IMR-90 (cell line): ENCODE measurements at places on chromosomes 11 and 22. TPM values are rescaled to one million over a fixed set of nuclear protein-coding genes. Genes with fewer than 3 reads are reported as not detected.

DNA sequence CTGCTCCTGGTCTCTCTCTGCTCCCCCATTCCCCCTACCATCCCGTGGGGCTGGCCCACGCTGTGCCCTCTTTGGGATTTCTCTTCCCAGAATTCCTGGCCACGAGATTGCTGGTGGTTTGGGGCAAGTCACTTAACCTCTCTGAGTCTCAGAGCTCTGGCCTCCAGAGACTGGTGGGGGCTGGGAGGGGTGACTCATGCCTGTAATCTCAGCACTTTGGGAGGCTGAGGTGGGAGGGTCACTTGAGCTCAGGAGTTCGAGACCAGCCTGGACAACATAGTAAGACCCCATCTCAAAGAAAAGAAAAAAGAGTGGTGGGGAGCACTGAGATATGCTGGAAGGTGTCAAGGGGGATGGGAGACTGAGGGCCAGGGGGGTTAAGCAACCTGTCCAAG is 18.3 kb downstream of the OTUB1 start:
- no peak for DNase-seq
- no peak overlapping the region for H3K4me3 ChIP-seq
- no peaks in the 10 kb centered on the region for H3K27me3 ChIP-seq
- no peaks in the 10 kb centered on the region for H3K36me3 ChIP-seq

PDE3B gene
- 1.1 and 1.3 TPM in 2 replicates for total RNA-seq

GRCh38 chr11:116787786-116788486 is at the start of gene ZPR1:
Gene ZPR1, minus strand, starts transcription at chr11:116788023. Its CDS starts 33 bp downstream, at chr11:116787990.
- H3K4me1 ChIP-seq: peaks cover 8% of the 10 kb centered on the region
- H3K27me3 ChIP-seq: no peaks in the 10 kb centered on the region
- peak within 1 kb of the TSS; percentile 81 for H3K27ac ChIP-seq
- peak within 1 kb of the TSS; percentile 67 for H3K4me3 ChIP-seq
- peaks cover 28% of the 10 kb centered on the region for H3K36me3 ChIP-seq
- peak; percentile 56 for DNase-seq

GSTP1 gene
- total RNA-seq: 947 and 1,000 TPM in 2 replicates

DNA sequence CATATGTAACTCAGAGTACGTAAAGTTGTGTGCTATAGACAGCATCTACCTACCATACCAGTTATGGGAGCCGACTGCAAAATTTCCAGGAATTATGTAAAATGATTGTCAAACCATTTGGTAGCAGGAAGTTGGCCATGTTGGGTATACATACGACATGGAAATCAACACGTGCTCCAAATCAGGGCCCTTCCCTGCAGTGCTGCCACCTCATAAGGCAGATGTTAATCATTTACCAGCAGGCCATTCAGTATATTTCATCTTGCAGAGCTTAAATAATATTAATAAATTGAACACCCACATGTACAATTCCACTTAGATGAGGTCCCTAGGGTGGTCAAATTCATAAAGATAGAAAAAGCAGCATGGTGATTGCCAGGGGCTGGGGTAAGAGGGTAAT is 9.8 kb downstream of the MS4A18 start:
- H3K4me3 ChIP-seq: no peak overlapping the region
- H3K4me1 ChIP-seq: no peaks in the 10 kb centered on the region
- DNase-seq: no peak
- H3K27ac ChIP-seq: no peak overlapping the region
- H3K27me3 ChIP-seq: no peaks in the 10 kb centered on the region; the same call in none of the 2 replicates

CDC45 gene
- total RNA-seq: 37.5 and 44.6 TPM in 2 replicates

PRG3 gene
- total RNA-seq: not detected in 2 replicates

GRCh38 chr11:63840356-63841060 is 1.6 kb downstream of the MARK2 start:
- DNase-seq: no peak
- H3K36me3 ChIP-seq: peaks cover 3% of the 10 kb centered on the region; the same call in 1 of the 2 replicates
- no peaks in the 10 kb centered on the region for H3K27me3 ChIP-seq
- peak overlapping the region; percentile 81 for H3K4me3 ChIP-seq

MS4A2 gene
- not detected in 2 replicates for total RNA-seq

DNA sequence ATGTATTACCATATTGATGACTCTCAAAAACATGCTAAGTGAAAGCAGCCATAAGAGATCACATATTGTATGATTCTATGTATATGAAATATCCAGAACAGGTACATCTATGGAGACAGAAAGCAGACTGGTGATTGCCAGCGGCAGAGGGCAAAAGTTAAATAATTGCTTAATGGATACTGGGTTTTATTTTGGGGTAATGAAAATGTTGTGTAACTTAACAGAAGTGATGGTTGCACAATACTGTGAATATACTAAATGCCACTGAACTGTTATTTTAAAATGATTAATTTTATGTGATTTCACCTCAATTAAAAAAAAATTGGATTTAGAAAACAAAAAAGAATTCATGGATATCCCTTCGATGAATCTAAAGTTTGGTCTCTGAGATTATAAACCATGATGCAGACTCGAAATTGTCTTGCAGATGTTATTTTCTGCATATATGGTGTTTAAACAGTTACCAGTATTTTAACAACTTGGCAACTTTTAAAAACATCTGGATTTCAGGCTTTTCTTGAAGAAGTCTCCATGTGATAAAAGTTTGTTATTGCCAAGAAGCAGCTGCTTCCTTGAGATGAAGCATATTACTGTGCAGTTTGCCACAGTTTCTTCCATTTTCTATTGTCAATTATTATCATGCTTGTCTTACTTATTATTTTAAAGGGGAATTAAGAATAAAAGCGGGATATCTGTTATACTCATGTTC is 38.1 kb downstream of the LARGE2 start:
- H3K4me1 ChIP-seq: no peaks in the 10 kb centered on the region
- peaks cover 18% of the 10 kb centered on the region for H3K36me3 ChIP-seq
- no peak overlapping the region for H3K4me3 ChIP-seq
- H3K27me3 ChIP-seq: no peaks in the 10 kb centered on the region

DNA sequence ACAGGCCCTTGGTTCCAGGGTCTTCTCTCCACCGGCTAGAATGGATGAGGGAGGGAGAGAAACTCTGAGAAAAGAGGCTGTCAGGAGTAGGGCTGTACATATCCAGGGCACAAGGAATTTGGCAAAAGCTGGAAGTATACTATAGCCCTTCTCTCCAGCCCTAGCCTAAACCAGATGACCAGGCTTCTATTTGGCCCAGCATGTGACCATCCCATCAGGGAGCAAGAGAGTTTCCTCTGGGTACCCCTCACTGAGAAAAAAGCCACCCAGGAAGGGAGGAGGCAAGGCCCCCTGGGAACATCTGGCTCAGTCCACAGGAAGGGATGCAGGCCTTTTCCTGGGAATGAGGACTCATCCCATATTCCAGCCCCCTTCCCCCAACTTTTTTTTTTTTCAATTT is 8.3 kb downstream of the CD44 start:
- H3K4me1 ChIP-seq: peaks cover 46% of the 10 kb centered on the region
- H3K27me3 ChIP-seq: no peaks in the 10 kb centered on the region
- H3K4me3 ChIP-seq: no peak overlapping the region
- no peak for DNase-seq

NCAM1 gene
- 0.18 TPM in 1 of 2 replicates, not detected in the other for total RNA-seq

- no peaks in the 10 kb centered on the region for H3K36me3 ChIP-seq
- no peak for DNase-seq
- no peaks in the 10 kb centered on the region; the same call in 1 of the 2 replicates for H3K4me1 ChIP-seq
- H3K27me3 ChIP-seq: no peaks in the 10 kb centered on the region
- no peak overlapping the region for H3K4me3 ChIP-seq
These were observed 51.7 kb downstream of the RAB30 start for GRCh38 chr11:83019888-83020579.

DNA sequence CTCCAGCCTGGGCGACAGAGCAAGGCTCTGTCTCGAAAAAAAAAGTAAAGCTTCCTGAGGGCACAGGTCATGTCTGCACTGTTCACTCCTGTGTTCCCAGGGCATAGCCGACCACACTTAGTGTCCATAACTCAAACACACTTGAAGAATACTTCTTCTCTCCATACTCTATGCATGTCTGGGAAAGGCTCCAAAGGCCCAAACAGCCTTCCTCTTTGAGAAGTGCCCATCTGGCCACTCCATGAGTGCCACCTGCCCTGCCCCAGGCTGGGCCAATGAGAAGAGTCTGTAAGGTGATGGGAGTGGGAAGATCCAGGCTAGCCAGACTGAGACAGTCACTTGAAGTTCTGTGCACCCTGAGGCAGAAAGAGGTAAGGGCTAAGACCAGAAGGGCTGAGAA is 24.7 kb downstream of the DGCR2 start:
- H3K4me3 ChIP-seq: no peak overlapping the region
- H3K27ac ChIP-seq: no peak overlapping the region
- H3K36me3 ChIP-seq: no peaks in the 10 kb centered on the region
- H3K4me1 ChIP-seq: peaks cover 5% of the 10 kb centered on the region; the same call in 1 of the 2 replicates

OR51B4 gene
- not detected in 2 replicates for total RNA-seq

GRCh38 chr22:44483878-44484277 is 14.2 kb downstream of the RTL6 start:
- peaks cover 11% of the 10 kb centered on the region for H3K4me1 ChIP-seq
- H3K36me3 ChIP-seq: no peaks in the 10 kb centered on the region
- H3K27me3 ChIP-seq: no peaks in the 10 kb centered on the region
- no peak for DNase-seq
- no peak overlapping the region for H3K27ac ChIP-seq

- H3K4me3 ChIP-seq: no peak overlapping the region
- DNase-seq: no peak
These were observed 3.8 kb downstream of the RSPH14 start for GRCh38 chr22:23137905-23138561.

GLYAT gene
- not detected in 2 replicates for total RNA-seq
